ENCODE measurements at places on chromosomes 5 and 9.
A peak's percentile ranks its signal among the peaks of the same experiment; 100 is the strongest.

- no peak for DNase-seq
Measured at GRCh38 chr9:113651896-113652295, 188.4 kb downstream of the RGS3 start.

DNA sequence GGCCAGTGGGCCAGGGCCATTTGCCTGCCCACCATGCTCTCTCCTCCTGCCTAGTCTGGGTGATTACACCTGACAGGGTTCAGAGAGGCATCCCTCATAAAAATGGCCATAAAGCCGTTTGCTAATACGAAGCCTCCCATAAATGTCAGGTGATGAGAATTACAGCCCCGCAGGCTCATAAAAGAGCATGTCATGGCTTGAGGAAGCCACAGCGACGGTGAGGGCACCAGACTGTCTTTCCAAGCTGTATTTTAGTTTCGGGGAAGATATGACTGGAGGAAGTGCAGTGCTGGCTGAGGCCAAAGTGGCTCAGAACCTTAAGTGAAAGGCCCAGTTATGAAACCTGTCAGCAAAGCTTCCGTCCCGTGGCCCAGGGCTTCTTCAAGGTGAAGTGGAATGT lies 18.5 kb upstream of the TCERG1 start:
- DNase-seq: no peak

DNA sequence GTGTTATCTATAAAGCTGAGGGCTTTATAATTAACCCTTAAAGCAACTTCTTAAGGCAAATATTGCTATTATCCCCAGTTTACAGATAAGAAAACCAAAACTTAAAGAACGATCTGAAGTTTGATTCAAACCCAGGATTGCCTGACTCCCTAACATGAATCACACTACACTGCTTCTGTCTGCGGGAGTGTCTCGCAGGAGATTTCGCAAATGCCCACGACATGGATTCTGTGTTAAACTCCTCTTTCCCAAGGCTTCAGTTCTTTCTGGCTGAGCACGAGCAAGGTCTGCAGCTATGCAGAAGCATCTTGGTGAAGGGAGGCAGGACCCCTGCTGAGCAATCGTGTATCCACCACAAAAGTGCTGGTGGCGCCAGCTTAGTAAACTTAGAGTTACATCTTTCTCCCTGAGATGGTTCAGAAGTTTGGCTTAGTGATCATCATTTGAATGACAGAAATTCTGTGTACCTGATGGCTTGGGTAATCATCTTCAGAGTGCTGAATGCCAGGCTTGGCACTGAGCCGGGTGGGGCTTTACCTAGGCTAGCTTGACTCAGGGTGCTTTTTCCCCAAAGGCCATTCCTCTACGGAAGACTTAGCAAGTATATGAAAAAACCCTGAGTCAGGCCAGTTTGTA lies 81.4 kb upstream of the PIK3R1 start:
- DNase-seq: no peak

GRCh38 chr5:131394128-131394527 lies 130.3 kb downstream of the CDC42SE2 start:
- DNase-seq: no peak

DNA sequence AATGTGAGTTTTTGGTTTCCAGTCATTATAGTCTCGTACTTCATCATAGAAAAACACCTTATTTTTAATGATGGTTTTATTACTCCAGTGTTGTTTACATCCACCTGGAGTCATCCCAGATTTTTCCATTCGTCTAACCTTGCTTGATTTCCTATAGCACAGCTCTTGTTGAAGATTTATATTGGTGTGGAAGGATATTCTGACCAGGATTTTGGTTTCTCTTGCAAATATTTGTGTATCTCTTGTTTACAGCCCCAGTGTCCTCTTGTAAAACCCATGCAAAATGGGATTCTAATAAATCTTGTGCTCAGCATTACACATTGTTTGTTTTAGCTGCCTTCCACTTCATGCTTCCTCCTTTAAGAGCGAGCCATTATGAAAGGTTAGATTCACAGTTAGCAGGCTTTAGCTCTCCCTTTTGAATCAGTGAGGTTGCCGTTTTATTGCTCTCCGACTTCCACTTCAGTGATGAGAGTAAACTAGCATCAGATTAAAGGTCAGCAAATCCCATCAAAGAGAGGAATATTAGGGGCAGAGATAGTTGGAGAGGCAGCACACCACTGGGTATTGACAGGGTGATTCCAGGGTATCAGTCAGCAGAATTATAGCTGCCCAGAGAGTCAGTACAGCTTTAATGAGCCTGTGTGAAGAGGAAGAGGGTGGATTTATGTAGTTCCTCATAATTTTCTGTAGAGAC lies 157.1 kb downstream of the PBX3 start:
- DNase-seq: no peak

DNA sequence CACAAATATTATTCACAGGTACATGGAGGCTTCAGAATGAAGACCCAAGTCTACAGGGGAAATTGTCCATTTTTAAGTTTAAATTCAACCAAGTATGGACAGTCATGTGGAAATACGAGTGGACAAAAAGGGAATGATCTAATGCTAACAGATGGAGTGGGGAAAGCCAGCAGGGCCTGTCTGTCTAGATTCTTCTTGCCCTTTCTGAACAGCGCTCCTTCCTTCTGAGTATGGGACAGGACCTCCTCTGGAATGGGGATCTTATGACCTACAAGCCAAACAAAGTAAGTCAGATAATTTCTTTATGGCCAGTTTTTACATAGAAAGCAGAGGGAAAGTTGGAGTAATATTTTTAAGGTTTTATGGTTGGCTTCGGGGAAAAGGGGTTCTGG lies 119.8 kb upstream of the NEK6 start:
- no peak for DNase-seq

DNA sequence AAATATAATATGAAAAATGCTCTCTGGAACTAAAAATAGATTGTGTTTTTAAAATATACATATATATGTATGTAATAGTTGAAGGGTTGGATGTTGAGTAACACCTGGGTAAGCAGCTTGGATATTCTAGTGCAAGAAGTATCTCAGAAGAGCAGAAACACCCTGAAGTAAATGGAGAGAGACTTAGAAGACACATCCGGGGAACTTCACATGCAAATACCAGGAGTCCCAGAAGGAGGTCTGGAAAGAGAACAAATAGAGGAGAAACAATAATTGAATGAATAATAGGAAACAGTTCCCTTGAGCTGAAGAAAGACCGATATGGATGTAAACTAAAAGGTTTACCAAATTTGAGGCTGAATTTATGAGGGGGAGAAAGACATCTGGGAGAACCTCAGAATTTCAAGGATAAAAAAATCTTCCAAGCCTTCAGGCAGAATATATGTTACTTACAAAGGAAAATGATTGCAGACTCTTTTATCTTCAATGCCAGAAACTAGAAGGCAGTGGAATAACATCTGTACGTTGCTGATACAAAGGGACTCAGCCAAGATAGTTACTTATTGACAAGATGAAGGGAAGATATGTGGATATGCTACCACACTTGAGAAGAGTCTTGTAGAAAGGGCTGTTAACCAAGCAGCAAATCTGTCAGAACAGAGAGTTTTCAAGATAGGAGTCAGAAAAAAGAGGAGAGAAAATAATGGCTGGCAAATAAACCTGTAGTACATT lies 42.7 kb downstream of the HSDL2 start:
- no peak for DNase-seq

GRCh38 chr5:122493091-122494021 lies 181.3 kb downstream of the SNCAIP start:
- DNase-seq: peak; percentile 26

DNA sequence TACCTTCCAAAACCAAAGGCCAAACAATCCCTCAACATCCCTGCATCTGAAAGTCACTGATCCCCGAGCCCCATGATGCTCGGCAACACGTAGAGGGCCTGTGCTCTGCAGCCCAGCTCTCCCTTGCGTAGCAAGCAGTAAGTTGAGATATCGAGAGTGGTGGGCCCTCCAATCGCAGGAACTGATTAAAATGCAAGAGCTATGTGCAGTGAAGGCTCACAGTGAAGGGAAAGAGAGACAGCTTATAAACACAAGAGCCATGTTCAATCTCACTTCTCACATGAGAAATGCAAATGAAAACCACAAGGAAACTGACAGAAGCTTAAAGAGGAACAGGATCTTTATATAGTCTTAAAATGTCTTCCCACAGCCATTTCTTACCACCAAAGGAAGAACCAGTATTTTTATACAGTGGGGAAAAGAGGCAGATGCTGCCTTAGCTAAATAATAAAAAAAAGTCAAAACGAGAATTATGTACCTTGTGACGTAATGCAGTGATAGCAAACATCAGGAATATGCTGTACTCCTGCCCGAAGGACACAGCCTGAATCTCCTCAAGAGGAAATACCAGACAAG lies 24.6 kb downstream of the TTF1 start:
- peak; percentile 24 for DNase-seq

DNA sequence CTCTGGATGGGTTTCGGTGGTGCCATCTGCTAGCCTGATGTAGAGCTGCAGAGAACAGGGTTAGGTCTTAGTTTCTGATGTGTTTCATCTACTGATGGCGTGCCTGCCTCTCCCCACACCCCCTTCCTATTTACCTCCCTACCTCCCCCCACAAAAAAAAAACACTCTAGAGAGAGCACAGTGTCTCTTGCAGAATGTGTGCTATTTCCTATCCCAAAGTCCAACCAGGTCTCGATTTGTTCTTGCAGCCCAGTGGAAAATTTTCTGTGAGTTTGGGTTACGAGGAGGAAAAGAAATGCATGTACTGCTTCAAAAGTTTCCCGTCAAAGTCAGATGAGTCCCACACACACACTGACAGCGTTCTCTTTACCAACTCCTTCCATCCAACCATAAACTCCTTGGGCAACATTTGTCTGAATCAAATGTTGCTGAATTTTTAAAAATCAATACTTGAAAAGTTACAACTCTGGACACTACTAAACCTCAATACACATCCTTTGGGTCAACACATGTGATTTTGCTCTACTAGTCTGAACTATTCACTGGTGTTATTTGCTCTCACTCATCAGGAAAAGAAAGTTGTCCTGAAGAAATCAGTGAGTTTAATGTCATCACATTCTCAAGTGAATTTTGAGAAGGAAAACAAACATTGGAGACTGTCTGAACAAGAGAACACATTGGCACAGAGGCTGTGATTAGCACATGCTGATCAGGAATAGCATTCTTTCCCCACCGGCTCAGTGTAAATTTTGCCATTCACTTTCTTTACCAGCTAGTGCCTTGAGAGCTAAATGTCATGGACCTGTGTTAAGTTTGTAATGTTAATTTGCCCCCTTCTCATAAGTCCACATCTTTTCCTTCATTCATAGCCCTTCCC lies 84.1 kb downstream of the MAMDC2 start:
- no peak for DNase-seq

- no peak for DNase-seq
Measured at GRCh38 chr5:56561-57290, 35.2 kb upstream of the PLEKHG4B start.

DNA sequence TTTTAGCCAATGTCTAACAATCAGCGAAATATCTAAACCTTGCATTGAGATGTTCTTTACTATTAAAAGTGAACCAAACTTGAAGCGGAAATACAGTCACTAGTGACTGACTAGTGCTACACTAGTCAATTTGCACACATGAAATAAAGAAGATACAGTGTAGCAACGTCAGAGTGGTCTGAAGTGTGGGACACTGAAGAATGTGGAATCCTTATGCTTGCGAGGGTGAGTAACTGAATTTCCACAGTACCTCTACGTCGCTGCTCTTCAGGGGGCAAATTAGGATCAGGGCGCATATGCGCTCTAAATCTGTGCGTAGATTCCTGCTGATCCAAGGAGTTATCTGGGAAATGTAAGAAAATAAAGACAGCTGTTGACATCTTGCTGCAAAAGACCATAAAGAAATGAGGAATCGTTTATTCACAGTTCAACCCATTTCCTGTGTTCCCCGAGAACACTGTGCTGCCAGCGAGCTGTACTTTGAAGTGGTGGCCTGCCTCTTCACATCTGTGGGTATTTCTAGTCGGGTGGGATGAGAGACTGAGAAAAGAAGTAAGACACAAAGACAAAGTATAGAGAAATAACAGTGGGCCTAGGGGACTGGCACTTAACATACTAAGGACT lies 39.8 kb upstream of the FLT4 start:
- DNase-seq: no peak

GRCh38 chr5:78504704-78505677 lies 143.6 kb downstream of the LHFPL2 start:
- DNase-seq: peak; percentile 92

DNA sequence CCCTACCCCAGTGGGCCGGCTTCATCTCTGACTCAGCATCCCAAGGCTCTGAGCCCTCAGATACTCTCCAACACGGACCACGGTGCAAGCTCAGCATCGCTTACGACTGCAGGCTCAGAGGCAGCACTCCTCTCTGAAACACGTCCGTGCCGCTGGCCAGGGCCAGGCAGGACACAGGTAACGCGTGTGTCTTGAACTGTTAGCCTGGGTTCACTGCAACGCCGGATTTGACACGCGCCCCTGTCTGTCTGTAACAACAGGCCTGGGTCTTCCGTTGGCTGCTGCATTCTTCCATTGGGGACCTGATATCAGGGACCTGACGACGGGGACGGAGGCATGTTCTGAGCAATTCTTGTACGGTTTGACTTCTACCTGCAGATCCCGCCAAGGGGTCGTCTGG lies 6.4 kb downstream of the SLC6A3 start:
- DNase-seq: no peak

GRCh38 chr5:143759396-143760130 lies 52.4 kb upstream of the HMHB1 start:
- DNase-seq: no peak

DNA sequence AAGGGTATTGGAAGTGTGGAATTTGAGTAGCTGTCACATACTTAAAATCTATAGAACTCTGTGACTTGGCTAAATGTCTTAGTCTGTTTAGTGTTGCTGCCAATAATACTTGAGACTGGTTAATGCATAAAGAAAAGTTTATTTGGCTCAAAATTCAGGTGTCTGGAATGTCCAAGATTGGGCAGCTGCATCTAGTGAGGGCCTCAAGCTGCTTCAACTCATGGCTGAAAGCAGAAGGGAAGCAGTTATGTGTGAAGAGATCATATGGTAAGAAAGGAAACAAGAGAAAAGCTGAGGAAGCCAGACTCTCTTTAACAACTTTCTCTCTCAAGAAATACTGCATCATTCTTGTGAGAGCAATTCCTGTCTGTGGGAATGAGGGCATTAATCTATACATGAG lies 1043.3 kb upstream of the CDH6 start:
- DNase-seq: no peak

DNA sequence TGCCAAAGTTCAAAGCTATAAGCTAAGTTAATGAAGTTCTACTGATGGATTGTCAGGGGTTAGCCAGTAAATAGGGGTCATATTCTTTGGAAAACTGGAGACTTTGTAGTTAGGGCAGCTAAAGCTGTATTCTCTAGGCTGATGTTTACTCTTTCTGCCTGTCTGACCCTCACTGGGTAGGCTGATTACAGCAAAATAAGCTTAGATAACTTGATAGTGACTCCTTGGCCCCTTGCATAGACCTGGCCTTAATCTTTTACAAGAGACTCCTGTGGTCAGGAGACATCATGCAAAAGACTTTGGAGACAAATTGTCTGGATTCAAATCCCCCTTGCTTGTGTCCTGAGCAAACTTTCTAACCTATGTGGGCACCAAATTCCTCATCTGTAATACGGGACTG lies 314.4 kb upstream of the MSX2 start:
- DNase-seq: no peak

DNA sequence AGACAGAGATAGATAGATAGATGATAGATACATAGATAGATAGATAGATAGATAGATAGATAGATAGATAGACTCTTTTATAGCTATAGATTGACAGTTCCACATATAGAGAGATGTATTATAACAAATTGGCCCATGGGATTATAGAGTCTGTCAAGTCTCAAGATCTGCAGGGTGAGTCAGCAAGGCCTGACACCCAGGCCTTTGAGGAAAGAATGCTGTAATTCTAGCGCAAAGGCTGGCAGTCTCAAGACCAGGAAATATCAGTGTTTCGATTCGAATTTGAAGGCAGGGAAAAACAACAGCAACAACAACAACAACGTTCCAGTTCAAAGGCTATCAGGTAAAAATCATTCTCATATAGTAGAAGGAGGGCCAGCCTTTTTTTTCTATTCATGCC lies 339.2 kb upstream of the CDH9 start:
- no peak for DNase-seq

Data from globus pallidus (tissue), 1 donor.